NCI-H226 (cell line): ENCODE measurements at places on chromosomes 13 and 19.

DNA sequence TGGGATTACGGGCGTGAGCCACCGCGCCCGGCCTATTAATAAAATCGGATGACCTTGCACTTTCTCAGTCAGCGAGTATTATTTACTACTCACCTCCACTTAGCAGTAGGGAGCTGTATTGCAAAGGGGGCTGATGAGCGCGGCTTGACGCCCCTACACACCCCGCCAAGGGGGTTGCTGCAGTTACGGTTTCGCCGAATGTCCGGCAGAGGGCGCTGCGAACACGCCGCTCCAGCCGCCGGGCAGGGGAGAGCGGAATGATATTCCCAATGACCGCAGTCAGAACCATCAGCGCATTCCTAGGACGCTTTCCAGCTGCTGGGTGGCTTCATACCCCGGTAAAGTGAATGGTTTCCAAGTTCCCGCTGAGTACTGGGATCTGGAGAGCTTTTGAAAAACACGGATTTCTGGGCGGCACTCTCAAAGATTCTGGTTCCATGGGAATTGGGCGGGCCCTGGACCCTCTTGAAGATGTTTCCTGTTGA is 30.0 kb upstream of the TPT1 start:
- DNase-seq, result peak; percentile 61

GRCh38 chr19:35986664-35987570 is 8.1 kb upstream of the SDHAF1 start:
- no peak for DNase-seq

DNA sequence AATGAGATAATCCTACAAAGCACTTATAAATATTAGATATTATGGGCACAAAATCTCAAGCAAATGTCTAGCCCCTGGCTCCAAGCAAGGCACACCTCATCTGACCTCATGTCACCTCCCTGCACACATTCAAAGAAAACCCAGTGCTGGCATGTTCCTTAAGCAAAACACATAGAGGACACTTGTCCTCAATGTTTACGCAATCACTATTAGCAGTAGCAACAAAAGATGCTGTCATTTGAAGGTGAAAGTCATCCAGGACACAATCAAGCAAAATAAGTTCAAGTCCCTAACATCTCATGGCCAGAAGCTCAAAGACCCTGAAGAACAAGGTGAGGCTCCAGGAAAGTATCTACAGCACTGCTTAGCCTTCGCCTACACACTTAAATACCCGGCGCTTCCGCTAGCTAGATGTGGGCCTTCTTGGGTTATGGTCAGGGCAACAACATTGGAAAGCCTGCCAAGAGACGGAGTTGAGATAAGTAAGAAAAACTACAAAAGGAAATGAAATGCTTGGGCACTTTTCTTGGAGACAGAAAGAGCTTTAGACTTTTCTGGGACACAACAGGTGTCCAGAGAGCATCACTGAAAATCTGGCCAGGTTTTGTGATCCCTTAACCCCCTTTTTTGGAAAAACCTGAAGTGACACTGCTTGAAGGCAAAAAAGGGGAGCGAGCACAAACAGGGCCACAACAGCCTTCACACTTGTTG is 85.7 kb downstream of the FOXO1 start:
- no peak for DNase-seq

- DNase-seq, result peak; percentile 10
These were observed 153.4 kb downstream of the DPF1 start for GRCh38 chr19:38070573-38070972.

DNA sequence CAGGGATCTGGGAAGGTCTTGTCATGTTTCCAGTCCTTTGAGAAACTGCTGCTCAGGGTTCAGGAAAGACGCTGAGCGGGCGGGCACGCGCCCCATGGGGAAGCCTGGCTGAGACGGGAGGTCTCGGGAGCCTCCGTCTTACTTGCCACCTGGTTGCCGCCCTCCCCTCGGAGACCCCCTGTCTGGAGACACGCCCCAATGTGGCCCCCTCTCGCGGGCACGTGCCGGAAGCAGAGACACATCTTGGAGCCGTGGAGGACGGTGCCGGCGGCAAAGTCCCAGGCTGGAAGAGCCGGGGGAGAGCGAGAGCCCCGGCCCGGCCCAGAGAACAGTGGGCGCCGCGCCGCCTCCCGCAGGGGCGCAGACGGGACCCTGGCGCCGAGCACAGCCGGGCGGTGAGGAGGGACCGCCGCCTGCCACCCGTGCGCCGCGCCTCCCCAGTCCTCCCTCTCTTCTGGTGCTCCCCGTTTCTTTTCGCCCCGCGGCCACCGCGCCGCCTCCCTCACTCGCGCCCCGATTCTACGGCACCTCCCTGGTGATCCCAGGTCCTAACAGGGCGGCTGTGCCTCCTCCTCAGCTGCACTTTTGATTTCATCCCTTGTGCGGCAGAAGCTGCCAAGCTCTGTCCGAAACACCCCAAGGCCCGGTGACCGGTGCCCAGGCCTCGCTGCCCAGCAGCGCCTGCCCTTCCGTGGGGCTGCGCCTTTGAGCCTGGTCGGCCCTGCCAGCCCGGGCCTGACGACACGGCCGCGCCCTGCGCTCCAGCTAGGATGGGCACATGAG is 15.5 kb downstream of the GJB2 start:
- no peak for DNase-seq

- no peak for DNase-seq
These were observed 75.6 kb downstream of the SPACA7 start for GRCh38 chr13:112451512-112452379.

DNA sequence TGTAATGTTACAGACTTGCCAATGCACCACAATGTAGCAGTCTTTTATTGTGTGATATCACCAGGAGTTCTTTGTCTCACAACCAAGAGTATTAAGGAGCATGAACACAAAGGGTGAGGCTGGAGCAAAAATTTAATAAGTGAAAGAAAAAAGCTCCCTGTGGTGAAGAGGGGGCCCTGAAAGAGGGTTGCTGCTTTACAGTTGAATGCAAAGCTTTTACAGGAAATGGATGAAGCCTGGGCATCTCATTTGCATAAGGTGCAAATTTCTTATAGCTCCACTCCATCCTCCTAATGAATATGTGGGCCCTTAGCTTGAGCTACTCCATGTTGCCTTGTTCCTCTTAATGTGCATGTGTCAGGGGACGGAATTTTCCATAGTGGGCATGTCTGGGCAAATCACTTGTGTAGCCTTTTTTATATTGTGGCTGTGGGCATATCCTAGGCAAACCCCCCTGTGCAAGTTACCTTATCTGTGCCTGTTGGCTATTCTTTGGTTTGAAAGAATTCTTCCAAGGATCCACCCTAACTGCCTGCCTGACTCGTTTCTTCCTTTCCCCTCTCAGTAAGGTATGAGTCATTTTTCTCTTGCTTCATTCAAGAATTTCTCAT is 45.3 kb upstream of the TRPC4 start:
- peak; percentile 49 for DNase-seq

- no peak for DNase-seq
These were observed 176.5 kb upstream of the UBL3 start for GRCh38 chr13:30026909-30027308.

DNA sequence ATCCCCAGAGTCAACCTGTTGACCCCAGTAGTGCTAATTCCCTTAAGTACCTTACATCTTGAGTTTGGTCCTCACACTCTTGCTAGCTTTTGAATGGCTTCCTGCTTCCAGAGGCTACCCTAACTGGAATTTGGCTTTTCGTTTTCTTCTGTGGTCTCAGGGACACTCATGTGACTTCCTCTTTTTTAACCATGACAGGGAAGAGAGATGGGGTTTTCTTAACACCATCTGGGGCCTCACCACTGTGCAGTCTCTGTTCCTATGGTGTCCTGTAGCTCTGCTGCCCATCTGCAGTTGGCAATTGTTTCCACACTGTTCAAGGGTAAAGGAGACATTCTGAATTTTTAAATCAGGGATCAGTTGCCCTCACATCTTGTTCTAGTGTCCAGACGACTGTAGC is 66.7 kb downstream of the SLC10A2 start:
- no peak for DNase-seq

DNA sequence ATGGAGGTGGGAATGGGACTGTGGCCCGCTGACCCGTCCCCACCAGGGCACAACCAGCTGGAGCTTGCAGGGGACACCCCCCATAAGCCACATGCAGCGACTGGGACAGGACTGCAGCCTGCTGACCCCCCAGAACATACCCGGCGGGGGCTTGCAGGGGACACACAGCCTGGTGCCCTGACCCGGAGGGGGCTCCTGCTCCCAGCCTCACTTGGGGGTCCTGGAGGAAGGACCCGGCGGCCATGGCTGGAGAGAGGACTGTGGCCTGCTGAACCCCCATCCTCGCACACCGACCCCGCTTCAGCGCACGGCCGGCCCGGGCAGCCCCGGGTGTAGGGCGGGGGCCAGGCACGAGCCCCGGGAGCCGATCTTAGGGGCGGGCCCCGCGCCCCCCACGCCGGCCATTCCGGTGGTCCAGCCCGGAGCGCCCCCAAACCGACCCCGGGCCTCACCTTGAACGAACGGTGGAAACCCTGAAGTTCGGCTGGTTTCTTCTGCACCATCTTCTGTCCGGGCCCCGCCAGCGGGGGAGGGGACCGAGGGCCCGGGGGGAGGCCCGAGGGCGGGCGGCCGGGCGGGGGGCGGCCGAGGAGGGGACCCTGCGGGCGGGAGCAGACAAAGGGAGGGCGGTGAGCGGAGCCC is 574 bp downstream of the MKNK2 start:
- DNase-seq, result no peak

DNA sequence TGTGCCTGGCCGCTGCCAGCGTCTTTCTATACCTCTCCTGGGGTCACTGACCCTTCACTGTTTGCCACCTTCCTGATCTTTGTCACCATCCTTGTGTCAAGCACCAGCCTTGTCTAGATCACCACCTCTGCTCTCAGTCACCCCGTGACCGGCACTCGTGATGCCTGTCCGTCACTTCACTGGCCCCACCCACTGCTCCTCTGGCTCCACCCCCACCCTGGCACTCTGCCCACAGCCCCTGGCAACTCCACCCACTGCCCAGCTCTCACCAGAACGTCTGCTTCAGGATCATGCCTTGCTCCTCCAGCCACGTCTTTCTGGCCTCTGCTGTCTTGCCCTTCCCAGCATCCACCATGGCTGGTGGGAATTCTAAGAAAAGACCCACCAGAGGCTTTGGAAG is 24.8 kb upstream of the PLA2G4C start:
- no peak for DNase-seq

DNA sequence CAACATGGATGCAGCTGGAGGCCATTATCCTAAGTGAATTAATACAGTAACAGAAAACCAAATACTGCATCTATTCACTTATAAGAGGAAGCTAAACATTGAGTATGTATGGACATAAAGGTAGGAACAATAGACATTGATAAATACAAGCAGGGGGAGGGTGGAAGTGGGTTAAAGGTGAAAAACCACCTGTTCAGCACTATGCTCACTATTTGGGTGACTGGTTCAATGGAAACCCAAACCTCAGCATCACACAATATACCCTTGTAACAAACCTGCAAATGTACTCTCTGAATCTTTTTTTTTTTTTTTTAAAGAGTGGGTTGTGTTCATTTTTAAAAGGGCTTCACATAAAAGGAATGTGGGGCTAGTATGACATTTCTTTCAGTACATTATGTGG is 26.9 kb upstream of the CPB2 start:
- no peak for DNase-seq

GRCh38 chr19:10817291-10818038 is 18.5 kb downstream of the TMED1 start:
- DNase-seq, result no peak

GRCh38 chr13:66922444-66922843 is 307.7 kb downstream of the PCDH9 start:
- DNase-seq, result no peak

- peak; percentile 51 for DNase-seq
These were observed at the start of gene PTPRH for GRCh38 chr19:55208880-55209692. PTPRH (minus strand) TSS chr19:55209501; CDS start chr19:55209433, 68 bp downstream.
